Sciatic nerve (tissue), 2 donors: ENCODE measurements at places on chromosomes 13 and 19.

DNA sequence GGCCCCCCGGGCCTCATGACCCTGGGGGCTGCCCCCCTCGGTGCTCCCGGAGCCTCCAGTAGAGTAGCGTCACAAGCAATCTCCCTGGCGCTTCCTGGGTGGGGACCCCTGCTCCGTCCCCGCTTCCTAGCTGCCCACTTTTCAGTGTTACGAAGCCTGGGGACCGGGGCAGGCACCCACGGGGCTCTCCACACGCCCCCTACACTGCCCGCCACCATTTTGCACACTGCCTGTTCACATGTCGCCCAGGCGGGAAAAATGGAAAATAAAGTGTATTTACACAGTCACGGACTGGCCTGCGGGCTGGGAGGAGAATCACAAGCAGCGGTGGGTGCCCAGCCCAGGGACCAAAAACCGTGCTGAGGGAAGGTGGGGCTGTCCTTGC lies 9.5 kb downstream of the PRR36 start:
- DNase-seq, result no peak

DNA sequence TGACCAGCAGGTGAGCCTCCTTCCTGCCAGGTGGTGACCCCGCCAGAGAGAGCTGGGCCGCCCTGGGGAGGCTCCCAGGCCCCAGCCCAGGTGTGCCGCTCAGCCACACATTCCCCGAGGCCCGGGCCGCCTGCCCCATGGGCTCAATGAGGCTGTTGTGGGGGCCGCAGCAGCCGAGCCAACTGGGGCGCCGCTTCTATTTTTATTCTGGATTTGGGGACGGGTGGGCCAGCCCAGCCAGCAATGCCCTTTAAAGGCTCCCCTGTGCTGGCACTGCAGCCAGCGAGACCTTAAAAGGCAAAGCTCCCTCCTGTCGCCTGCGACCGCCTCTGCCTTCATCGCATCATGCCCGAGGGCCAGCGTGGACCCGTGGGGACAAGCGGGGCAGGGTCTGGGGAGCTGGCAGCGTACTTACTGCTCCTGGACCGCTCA lies 17.7 kb upstream of the CRTC1 start:
- no peak for DNase-seq

GRCh38 chr13:30204564-30204963 lies 102.8 kb downstream of the KATNAL1 start:
- no peak for DNase-seq

GRCh38 chr19:23699521-23699860 lies 12.5 kb upstream of the ZNF675 start:
- DNase-seq, result no peak

DNA sequence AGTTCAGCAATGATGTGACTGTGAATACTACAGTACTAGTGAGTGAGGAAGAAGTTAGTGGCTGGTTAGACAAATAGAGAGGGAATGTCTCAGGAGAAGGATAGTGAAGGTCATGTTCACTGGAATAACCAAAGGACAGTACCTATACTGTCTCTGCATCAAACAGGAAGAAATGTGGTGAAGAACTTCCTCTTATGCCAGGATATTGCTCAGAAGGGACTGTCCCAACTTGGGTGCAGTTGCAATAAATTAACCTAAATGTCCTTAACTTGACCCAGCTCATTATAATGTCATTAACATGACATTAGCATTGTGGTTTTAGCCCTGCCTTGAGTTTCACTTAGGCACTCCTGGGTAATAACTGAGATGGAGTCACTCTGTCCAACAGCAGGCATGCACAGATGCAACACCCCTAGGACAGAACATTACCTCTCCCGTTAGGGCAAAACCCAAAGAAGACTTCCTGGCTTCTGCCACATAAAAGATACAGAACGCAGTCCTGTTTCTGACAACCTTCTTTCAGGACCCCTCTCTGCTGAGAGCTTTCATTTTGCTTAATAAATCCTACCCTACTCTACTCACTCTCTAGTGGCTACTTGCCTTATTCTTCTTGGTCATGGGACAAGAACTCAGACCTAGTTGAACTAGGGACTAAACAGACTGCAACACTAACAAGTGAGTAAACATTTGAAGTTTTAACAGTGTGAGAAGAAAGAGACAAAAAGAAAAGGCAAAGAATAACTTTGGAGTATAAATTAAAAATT lies 1591.6 kb upstream of the MIR17HG start:
- DNase-seq, result no peak
